CD8-positive, alpha-beta T cell (primary cell): ENCODE measurements at places on chromosomes 1 and 21.

- DNase-seq: peak; percentile 81
Observed at GRCh38 chr1:53889304-53890298, at the start of gene YIPF1. Gene YIPF1, minus strand, starts transcription at chr1:53889797. Its CDS starts 860 bp downstream, at chr1:53888937.

GRCh38 chr1:101137144-101138126, 99.4 kb upstream of the S1PR1 start:
- no peak for DNase-seq

DNA sequence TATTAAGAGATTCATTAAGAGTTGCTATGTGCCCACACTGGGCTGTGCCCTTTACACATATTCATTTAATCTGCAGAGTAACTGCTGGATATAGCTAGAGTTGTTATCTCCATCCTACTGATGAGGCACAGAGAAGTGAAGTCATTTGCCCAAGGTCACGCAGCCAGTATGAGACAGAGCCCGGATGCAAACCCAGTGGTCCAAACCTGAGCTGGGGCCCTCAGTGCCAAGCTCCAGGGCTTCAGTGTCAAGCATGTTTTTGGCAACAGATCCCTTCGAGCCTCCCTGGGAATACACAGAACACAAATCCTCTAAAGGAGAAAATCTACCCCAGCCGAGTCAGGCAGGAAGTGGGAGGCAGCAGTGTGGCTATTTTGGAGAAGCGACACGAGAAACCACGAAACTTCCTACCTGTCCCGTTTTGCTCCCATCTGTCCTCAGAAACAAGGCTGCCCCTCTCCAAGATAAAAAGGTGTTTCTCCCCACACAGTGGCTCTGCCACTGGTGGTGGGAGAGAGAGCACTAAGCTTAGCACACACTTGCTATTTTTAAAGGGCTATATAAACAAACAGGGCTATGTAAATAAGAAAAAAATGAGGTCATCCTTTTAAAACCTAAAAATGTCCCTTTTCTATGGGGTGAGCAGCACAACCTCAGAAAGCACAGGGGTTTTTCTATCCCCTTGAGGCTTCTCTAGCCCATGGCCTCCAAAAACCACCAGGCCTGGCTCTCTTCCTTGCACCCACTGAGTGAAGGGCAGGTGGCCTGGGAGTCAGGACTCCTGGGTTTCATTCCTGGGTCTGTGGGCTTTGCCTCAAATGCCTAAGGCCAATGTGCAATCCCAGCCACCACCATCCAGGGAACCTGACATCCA, 138.6 kb upstream of the EDN2 start:
- no peak for DNase-seq

GRCh38 chr1:225526878-225527277, 99.0 kb upstream of the LBR start:
- DNase-seq: no peak

- DNase-seq: no peak
Observed at GRCh38 chr1:3074800-3075199, 5.8 kb downstream of the PRDM16 start.

GRCh38 chr1:59081795-59082194, 215.1 kb upstream of the FGGY start:
- DNase-seq: no peak

DNA sequence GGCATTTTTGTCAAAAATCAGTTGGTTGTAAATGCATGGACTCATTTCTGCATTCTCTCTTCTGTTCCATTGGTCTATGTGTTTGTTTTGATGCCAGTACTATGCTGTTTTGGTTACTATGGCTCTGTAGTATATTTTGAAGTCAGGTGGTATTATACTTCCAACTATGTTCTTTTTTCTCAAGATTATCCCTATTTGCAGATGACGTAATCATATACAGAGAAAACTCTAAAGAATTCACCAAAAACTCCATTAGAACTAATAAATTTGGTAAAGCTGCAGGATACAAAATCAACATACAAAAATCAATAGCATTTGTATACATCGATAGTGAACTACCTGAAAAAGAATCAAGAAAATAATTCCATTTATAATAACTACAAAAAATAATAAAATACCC, 253.1 kb upstream of the NEGR1 start:
- no peak for DNase-seq

- no peak for DNase-seq
Observed at GRCh38 chr1:183689762-183690204, 36.7 kb upstream of the APOBEC4 start.

DNA sequence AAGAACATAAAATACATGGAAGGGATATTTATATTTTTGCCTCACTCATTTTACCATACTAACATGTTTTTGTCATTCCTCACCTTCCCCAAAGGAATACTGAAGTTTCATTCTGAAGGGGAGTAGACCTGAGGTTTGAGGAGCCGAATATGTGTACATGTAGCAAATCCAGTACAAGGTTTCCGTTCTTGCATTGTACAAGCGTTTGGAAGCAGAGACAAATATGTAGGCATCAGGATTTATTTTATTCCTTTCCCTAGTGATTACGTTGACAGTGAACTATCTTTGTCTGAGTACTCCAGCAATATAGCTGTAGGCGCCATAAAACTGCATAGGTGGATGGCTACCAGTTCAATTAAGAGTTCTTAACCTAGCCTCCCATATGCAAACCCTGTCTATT, 191.5 kb downstream of the NFIA start:
- DNase-seq: no peak

- DNase-seq: no peak
Observed at GRCh38 chr1:237500566-237500965, 390.2 kb downstream of the ZP4 start.

DNA sequence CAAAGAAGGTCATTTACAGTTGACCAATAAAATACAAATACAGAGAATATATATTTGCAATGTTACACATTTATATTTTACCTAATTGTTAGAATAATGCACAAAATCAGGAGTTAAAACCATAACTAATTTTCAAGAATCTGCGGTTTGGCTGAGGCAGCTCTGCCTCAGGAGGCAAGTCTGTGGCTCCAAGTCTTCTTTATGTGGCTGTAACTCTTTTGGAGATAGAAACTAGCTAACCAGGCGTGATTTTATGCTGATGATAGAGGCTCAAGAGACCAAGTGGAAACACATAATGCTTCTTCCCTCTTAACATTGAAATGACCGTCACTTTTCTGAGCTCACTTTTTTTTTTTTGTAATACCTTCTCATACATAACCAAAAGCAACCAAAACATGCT, 744.7 kb upstream of the CXADR start:
- no peak for DNase-seq

DNA sequence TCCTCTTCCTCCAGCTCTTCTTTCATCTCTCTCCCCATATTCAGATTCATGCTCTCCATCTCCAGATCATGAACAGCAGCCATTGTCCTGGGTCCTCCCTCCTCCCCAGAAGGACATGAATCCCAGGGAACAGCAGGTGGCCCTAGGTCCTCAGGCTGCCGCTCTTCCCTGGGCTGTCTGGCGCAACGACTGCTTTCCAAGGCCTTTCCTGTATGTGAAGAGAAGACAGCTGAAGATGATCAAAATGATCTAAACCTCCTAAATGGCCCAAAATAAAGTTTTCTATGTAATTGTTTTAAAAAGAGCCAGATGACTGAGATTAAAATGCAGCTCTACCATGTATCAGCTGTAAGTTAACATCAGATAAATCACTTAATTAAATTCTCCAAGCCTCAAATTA, 22.5 kb downstream of the RHBDL2 start:
- no peak for DNase-seq

DNA sequence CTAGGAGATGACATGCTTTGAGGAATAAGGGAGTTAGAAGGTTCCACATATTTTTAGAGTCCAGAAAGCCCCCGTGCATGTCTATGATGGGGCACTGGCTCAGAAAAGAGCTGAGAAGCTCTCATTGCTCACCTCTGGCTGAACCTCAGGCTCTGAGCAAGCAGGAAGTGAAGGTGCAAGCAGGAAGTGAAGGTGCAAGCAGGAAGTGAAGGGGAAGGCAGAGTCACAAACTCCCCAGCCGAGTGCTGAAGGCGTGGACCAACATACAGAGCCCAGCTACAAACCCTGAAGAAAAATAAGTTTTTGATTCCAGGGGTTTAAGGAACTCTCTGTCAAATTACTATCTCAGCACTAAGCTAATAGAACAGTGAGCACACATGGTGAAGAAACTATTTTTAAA, 7.0 kb downstream of the KRTAP10-8 start:
- DNase-seq: peak; percentile 59

- DNase-seq: no peak
Observed at GRCh38 chr1:94515296-94515947, 26.1 kb downstream of the F3 start.

DNA sequence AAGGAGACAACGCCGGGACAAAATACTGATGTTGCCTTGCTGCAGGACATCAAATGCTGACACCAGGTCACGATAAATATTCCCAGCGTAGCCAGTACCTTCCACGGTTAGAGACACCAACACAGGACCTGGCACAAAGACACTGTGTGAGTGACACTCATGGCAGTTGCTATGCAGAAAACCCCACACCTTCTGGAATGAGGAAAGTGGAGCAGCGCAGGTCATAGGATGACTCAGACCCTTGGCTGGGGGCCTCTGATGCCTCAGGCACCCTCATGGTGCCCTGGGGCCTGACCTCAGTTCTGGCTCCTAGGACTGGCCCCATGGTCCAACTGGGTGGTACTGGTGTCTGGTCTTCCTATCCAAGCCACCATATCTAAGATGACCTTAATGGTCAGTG, 7.0 kb downstream of the DCST2 start:
- no peak for DNase-seq

GRCh38 chr1:187413405-187414169, 584.8 kb downstream of the PLA2G4A start:
- DNase-seq: no peak

GRCh38 chr1:201482755-201483154, 13.8 kb upstream of the PHLDA3 start:
- no peak for DNase-seq

DNA sequence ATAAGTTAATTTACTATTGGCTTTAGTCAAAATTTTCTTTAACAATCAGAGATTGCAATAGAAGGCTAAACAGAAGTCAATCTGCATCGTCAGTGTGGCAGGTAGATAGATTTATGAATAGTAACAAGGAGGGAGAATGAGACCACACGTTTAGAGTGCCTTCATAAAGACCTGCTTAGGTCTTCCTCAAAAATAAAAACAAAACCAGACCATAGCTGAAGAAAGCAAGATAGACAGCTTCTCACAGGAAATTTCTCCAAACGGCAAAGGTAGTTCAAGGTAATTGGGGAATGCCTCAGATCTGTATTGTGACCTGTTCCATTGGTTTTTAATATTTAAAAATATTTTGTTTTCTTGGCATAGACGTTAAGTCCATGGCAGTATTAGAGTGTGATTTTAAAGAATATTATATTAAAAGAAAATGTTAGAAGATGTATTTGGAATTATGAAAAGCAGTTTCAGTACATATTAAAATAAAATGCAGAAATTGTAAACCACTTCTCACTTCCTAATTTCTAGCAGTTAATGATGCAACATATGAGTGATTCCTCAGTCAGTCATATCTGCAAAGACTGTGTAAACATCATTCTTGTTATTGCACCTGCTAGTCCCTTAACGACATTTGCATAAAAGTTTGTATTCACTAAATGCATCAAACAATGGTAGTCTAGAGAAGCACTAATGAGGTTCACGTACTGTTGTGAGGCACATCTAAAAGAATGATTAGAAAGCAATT, 278.0 kb downstream of the HLX start:
- DNase-seq: no peak

- DNase-seq: no peak
Observed at GRCh38 chr1:107501081-107501605, 360.3 kb downstream of the NTNG1 start.

- DNase-seq: no peak
Observed at GRCh38 chr1:154735804-154736168, 127.8 kb upstream of the ADAR start.

- DNase-seq: no peak
Observed at GRCh38 chr1:156823210-156823790, 6.7 kb upstream of the SH2D2A start.

GRCh38 chr21:42373908-42374455, 7.6 kb upstream of the TFF1 start:
- DNase-seq: no peak

DNA sequence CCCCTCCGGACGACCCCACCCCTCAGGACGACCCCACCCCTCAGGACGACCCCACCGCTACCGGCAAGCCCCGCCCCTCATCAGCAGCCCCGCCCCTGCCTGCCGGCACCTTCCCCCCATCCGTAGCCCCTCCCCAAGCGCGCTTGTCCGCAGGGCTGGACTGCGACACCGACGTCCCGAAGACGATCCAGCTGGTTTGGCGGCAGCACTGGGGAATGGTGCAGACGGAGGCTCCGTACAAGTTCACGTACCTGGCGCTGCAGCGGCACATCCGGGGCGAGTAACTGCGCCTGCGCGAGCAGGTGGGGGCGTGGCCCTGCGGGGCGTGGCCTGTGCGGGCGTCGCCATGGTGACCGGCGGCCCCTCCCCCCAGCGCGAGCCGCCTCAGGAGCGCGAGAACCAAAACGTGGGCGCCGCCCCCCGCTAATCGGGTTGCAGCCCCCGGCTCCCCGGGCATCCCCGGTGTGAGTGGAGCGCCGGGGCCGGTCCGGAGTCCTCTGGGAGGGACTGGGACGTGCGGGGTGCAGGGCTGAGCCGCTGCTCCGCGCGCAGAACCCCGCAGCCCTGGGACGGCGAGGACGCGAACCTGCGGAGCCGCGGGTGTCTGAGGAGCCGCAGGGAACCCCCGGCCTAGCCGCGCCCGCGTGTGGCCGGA, 4.9 kb downstream of the RNF223 start:
- peak; percentile 86 for DNase-seq

- DNase-seq: no peak
Observed at GRCh38 chr1:111736548-111737215, 2.5 kb downstream of the INKA2 start.

GRCh38 chr1:3402258-3403010, 52.0 kb upstream of the ARHGEF16 start:
- DNase-seq: no peak

GRCh38 chr1:170461291-170461747, 70.6 kb upstream of the GORAB start:
- no peak for DNase-seq
